ENCODE measurements at places on chromosomes 12 and 14. TPM values are rescaled to one million over a fixed set of nuclear protein-coding genes. Genes with fewer than 3 reads are reported as not detected.

Gene ANO4
- total RNA-seq, result not detected

Gene ANGEL1
- total RNA-seq, result 17.2 TPM

DNA sequence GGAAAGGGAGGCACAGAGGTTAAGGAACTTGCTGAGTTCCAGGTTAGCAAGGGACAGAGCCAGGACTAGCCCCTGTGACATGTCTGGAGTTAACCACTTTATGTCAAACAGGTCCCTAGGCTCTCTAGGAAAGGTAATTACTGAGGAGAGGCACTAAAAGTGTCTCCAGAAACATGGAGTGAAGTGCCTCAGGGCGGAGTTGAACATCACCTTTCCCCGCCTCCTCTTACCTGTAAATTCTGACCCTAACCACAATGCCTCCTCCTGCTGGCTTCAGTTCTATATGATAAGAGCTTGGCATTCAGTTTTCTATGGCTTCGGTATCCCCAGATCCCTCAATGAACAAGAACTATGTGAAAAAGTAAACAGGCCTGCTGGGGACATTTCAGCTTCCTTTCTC lies 18.1 kb downstream of the RPH3A start:
- peaks cover 25% of the 10 kb centered on the region for H3K27me3 ChIP-seq
- H3K4me1 ChIP-seq, result no peaks in the 10 kb centered on the region
- no peak for DNase-seq

DNA sequence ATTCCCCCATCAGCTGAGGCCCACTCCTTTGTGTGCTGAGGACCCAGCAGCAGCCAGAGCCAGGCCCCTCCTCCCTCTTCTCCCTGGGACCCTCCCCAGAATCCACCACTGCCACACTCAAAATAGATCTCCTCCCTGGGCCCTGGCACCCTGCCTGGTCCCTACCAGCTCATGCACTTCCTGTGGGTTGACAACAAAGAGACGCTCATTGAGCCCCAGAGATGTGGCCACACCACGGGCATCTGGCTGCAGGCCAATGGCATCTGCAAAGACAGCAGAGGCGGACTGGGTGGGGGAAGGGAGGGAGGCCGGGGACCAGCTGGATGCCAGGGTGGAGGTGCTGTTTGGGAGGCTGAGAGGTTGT lies 16.0 kb upstream of the ENDOU start:
- peaks cover 2% of the 10 kb centered on the region for H3K27me3 ChIP-seq
- H3K27ac ChIP-seq, result no peak overlapping the region
- peaks cover 17% of the 10 kb centered on the region for H3K4me1 ChIP-seq
- H3K4me3 ChIP-seq, result no peak overlapping the region

- peaks cover 4% of the 10 kb centered on the region for H3K4me1 ChIP-seq
- no peak for DNase-seq
- H3K4me3 ChIP-seq, result no peak overlapping the region
- no peak overlapping the region for H3K27ac ChIP-seq
- peaks cover 2% of the 10 kb centered on the region for H3K27me3 ChIP-seq
- no peaks in the 10 kb centered on the region for H3K36me3 ChIP-seq
Measured at GRCh38 chr12:52945389-52946232, 3.3 kb upstream of the KRT18 start.

Gene TMEM106C
- total RNA-seq, result 248 TPM

DNA sequence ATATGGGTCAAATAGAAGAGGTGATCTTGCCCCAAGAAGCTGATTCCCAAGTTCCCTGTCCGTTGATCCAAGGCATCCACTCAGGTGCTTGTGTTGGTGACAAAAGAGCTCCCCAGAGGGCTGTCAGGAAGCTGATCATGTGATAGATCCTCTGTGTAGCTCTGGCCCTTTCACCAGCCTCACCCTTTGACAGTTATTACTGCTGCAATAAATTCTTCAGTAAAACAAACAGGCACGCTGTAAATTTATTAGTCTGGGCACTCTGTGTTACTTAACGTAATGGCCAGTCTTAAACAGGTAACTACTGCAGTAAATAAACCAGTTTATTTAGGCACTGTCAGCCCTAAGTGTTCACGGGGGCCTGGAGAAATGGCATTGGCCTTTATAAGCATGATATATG lies 473.9 kb downstream of the BCL11B start:
- DNase-seq, result no peak
- H3K4me3 ChIP-seq, result no peak overlapping the region
- H3K36me3 ChIP-seq, result peaks cover 5% of the 10 kb centered on the region
- no peak overlapping the region for H3K27ac ChIP-seq
- H3K4me1 ChIP-seq, result peaks cover under 1% of the 10 kb centered on the region

GRCh38 chr14:28577187-28577586 lies 189.4 kb upstream of the FOXG1 start:
- no peak overlapping the region for H3K4me3 ChIP-seq
- H3K4me1 ChIP-seq, result no peaks in the 10 kb centered on the region
- H3K36me3 ChIP-seq, result no peaks in the 10 kb centered on the region
- no peak overlapping the region for H3K27ac ChIP-seq
- H3K27me3 ChIP-seq, result no peaks in the 10 kb centered on the region

Gene ALDH1L2
- total RNA-seq, result 7.6 TPM

DNA sequence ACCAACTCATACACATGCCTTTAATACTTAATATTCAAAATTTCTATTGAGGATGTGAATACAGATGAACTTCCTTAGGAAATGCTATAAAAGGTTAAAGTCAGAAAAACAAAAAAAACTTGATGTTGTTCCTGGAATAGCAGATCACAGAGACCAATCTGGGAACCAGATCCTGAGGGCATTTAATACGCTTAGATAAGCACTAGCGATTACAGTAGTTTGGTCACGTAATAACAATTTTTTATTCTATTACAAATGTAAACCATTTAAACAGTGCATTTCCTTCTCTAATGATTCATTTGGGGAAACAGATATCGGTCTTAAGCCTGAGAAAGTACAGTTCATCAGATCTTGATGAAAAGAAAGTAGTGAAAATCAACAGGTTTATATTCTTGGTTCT lies 30.8 kb upstream of the ABCC9 start:
- no peak for DNase-seq
- H3K36me3 ChIP-seq, result no peaks in the 10 kb centered on the region
- H3K4me3 ChIP-seq, result no peak overlapping the region
- H3K27me3 ChIP-seq, result peaks cover 8% of the 10 kb centered on the region
- H3K4me1 ChIP-seq, result no peaks in the 10 kb centered on the region
- H3K27ac ChIP-seq, result no peak overlapping the region

DNA sequence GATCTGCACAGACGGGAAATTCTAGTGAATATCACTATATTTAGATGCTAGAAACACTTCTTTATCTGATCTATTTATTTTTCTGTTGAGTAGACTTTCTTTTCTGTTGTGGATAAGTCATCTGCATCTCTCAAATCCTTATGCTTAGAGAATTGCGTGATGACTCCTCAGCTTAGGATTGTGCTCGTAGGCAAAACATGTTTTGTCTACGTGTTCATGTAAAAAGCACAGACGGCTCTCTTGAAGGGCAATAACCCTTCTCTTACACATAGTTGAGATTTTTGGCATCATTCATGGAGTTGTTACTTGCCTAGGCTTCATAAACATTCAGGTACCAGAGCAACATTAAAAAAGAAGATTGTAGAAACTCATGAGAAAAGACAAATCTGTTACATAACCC lies 18.6 kb downstream of the PPFIBP1 start:
- peaks cover 5% of the 10 kb centered on the region for H3K4me1 ChIP-seq
- peaks cover 7% of the 10 kb centered on the region for H3K27me3 ChIP-seq
- H3K27ac ChIP-seq, result no peak overlapping the region
- peaks cover 5% of the 10 kb centered on the region for H3K36me3 ChIP-seq
- no peak for DNase-seq

DNA sequence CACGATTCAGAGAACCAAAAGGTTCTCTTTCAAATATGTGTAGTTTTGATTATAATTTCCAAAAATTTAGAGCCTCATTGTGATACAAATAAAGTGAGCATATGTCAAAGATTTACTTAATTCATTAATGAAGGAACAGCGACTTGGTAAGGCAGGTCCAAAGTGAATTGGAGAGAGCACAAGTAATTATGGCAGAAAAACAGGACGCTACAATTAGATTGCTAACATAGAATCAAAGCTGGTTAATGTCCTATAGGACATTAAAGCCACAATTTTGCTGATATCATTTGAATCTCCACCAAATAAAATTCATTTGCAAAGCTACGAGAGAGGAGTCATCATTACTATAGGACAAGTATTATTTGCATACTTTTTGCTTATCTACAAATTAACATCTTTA lies 164.2 kb downstream of the CCER1 start:
- no peak overlapping the region for H3K27ac ChIP-seq
- H3K4me3 ChIP-seq, result no peak overlapping the region
- H3K36me3 ChIP-seq, result no peaks in the 10 kb centered on the region
- no peaks in the 10 kb centered on the region for H3K27me3 ChIP-seq

GRCh38 chr12:91561958-91562325 lies 379.3 kb upstream of the DCN start:
- H3K4me3 ChIP-seq, result no peak overlapping the region
- no peak overlapping the region for H3K27ac ChIP-seq
- H3K4me1 ChIP-seq, result peaks cover 25% of the 10 kb centered on the region
- no peaks in the 10 kb centered on the region for H3K27me3 ChIP-seq
- H3K36me3 ChIP-seq, result peaks cover 2% of the 10 kb centered on the region
- DNase-seq, result no peak

DNA sequence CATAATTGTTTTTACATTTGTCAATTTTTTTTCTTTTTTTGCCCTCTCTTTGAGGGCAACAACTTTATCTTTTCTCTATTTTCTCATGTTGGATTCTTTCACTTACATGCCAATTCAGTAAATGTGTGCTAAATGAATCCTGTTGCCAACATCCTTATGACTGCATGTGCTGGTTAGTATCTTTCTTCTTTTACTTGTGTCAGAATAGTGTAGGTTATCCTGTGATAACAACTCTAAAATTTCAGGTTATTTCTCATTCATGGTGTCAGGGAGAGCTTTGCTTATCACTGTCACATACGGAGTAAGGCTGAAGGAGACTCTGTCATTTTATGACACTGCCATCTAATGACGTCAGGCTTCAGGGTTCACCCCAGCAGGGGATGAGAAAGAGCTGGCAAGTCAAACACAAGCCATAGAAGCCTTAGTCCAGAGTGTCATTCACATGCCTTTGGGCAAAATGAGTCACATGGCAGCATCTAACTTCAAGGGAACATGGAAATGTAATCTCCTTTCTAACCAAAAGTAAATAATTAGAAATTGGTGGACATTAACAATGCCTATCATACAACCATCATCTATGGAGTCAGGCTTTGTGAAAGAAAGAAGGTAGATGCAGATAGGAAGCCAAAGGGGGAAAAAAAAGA lies 242.5 kb upstream of the ATP2B1 start:
- H3K27me3 ChIP-seq, result no peaks in the 10 kb centered on the region
- H3K27ac ChIP-seq, result no peak overlapping the region
- H3K4me3 ChIP-seq, result no peak overlapping the region
- H3K4me1 ChIP-seq, result peaks cover 46% of the 10 kb centered on the region
- DNase-seq, result peak; percentile 29
- no peaks in the 10 kb centered on the region for H3K36me3 ChIP-seq

GRCh38 chr12:108594-108993 lies 42.0 kb downstream of the IQSEC3 start:
- H3K27me3 ChIP-seq, result peaks cover 3% of the 10 kb centered on the region
- no peak for DNase-seq
- H3K4me1 ChIP-seq, result peaks cover 10% of the 10 kb centered on the region
- H3K4me3 ChIP-seq, result no peak overlapping the region
- H3K27ac ChIP-seq, result no peak overlapping the region
- no peaks in the 10 kb centered on the region for H3K36me3 ChIP-seq

Gene RNASE7
- total RNA-seq, result not detected

DNA sequence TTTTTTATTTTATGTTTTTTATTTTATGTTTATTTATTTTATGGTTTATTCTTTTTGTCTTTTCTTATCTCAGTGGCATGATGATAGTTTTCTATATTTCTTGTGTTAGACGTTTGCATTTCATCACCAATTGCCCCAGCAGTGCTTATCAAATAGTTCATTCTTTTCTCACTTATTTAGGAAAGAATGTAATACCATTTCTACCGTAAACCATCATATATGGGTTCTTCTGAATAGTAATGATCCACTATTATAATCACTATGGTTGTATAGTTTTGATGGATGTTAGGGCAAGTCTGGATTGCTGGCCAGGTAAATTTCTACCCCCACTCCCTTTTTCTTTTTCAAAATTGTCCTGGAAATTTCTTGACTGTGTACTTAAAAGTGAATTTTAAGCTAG lies 134.6 kb upstream of the FBXO33 start:
- H3K27ac ChIP-seq, result no peak overlapping the region
- H3K4me3 ChIP-seq, result no peak overlapping the region
- H3K36me3 ChIP-seq, result no peaks in the 10 kb centered on the region
- H3K4me1 ChIP-seq, result no peaks in the 10 kb centered on the region

- H3K36me3 ChIP-seq, result no peaks in the 10 kb centered on the region
- H3K27me3 ChIP-seq, result no peaks in the 10 kb centered on the region
- no peak overlapping the region for H3K4me3 ChIP-seq
- H3K4me1 ChIP-seq, result no peaks in the 10 kb centered on the region
- DNase-seq, result peak; percentile 45
Measured at GRCh38 chr14:74913986-74914573, 9.0 kb downstream of the RPS6KL1 start.

Gene TAS2R9
- total RNA-seq, result not detected

DNA sequence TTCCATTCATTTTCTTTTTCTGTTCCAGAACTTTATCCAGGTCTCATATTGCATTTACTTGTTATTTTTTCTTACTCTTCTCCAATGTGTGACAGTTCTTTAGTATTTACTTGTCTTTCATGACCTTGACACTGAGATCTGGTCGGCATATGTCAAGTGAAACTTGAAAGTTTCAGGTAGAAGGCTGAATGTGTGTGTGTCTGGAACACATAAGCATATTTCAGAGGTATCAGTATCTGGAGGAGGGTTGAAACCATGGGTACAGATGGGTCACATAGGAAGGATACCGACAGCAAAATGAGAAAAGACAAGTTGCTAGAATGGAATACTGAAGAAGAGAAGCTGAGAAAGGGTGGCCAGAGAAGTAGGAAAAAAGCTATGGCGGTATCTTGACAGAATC lies 22.5 kb upstream of the PTGDR start:
- no peak overlapping the region for H3K4me3 ChIP-seq
- peaks cover 23% of the 10 kb centered on the region for H3K4me1 ChIP-seq
- DNase-seq, result no peak
- no peaks in the 10 kb centered on the region for H3K36me3 ChIP-seq
- H3K27me3 ChIP-seq, result no peaks in the 10 kb centered on the region
- H3K27ac ChIP-seq, result no peak overlapping the region

Gene ERGIC2
- total RNA-seq, result 151 TPM

DNA sequence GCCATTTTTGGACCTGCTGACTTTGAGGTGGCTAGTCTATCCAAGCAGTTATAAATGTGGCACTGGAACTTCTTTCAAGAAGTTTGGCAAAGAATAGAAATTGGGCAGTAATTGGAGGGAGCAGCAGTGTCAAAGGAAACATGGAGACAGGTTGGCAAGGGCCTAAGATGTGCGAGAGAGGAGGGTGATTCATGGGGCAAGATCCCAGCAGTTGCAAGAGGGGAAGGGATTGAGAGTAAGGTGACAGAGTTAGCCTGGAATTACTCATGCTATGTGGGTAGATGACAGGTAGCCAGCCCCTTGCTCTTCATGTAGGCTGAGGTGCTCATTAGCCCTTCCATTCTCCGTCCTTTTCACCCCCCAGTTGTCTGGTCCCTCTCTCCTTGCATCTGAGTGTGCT lies 42.2 kb downstream of the FBXL14 start:
- no peak overlapping the region for H3K4me3 ChIP-seq
- H3K36me3 ChIP-seq, result no peaks in the 10 kb centered on the region
- peaks cover 6% of the 10 kb centered on the region for H3K27me3 ChIP-seq
- no peak overlapping the region for H3K27ac ChIP-seq
- peaks cover 15% of the 10 kb centered on the region for H3K4me1 ChIP-seq
- DNase-seq, result no peak

GRCh38 chr12:5409619-5410018 lies 22.3 kb upstream of the NTF3 start:
- DNase-seq, result no peak
- no peaks in the 10 kb centered on the region for H3K36me3 ChIP-seq
- no peak overlapping the region for H3K27ac ChIP-seq
- H3K4me1 ChIP-seq, result no peaks in the 10 kb centered on the region
- H3K4me3 ChIP-seq, result no peak overlapping the region
